ENCODE measurements at places on chromosomes 4 and X. TPM values are rescaled to one million over a fixed set of nuclear protein-coding genes. Genes with fewer than 3 reads are reported as not detected.

DNA sequence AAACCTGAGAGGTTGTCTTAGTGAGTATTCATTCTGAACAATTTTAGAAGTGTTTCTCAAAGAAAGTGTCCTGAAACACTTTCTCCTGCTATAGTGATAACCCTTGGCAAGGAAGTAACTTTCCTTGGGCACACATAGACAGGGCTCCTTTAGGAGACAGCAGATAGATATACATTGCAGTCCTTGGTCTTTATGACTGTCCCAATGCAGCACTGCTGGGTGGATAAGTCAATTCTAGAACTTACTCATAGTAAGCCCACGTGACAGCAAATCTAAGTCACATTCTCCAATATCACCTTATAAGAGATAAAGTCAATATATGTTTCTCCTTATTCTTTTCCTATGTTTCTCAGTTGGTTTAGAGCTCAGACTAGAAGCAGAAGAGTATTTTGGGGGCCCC is 46.7 kb downstream of the GPRASP3 start:
- peaks cover 10% of the 10 kb centered on the region for H3K36me3 ChIP-seq
- no peaks in the 10 kb centered on the region for H3K27me3 ChIP-seq
- DNase-seq = no peak
- no peak overlapping the region for H3K4me3 ChIP-seq
- H3K4me1 ChIP-seq = peaks cover 10% of the 10 kb centered on the region
- H3K27ac ChIP-seq = peak overlapping the region; percentile 47

GRCh38 chrX:72387247-72387646 is 81.5 kb upstream of the CITED1 start:
- H3K27me3 ChIP-seq = no peaks in the 10 kb centered on the region
- no peak overlapping the region for H3K27ac ChIP-seq
- no peaks in the 10 kb centered on the region for H3K36me3 ChIP-seq
- no peak overlapping the region for H3K4me3 ChIP-seq
- no peak for DNase-seq

GRCh38 chr4:21946858-21947257 is 1.7 kb downstream of the KCNIP4 start:
- DNase-seq = no peak
- H3K36me3 ChIP-seq = no peaks in the 10 kb centered on the region
- no peak overlapping the region for H3K4me3 ChIP-seq
- H3K27ac ChIP-seq = no peak overlapping the region
- no peaks in the 10 kb centered on the region for H3K4me1 ChIP-seq

- DNase-seq = peak; percentile 72
- peak overlapping the region; percentile 45 for H3K4me3 ChIP-seq
- H3K27ac ChIP-seq = peak overlapping the region; percentile 72
- H3K4me1 ChIP-seq = peaks cover 25% of the 10 kb centered on the region
- H3K36me3 ChIP-seq = peaks cover 27% of the 10 kb centered on the region
These were observed 3.8 kb downstream of the GABRE start for GRCh38 chrX:151970661-151971060.

DNA sequence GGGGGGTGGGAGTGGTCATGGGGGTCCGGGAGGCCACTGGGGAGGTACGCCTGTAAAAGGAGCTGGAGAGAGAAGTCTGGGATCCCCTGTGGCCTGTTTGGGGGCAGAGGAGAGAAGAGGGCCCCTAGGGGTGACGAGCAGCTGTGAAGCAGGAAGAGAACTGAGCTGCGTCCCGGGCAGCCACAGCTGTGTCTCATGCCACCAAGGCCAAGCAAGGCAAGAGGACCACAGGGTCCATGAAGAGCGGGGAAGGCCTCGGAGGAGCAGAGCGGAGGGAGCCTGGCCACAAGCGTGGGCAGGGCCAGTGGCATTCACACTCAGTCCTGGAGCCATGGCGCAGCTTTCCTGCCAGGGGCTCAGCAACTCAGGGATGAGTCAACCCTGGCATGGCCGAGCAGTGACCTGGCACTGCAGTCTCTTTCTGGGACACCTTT is 13.6 kb upstream of the NAT8L start:
- no peak overlapping the region for H3K4me3 ChIP-seq
- H3K36me3 ChIP-seq = peaks cover 19% of the 10 kb centered on the region
- DNase-seq = no peak
- no peaks in the 10 kb centered on the region for H3K4me1 ChIP-seq
- no peaks in the 10 kb centered on the region for H3K27me3 ChIP-seq

- peaks cover 20% of the 10 kb centered on the region for H3K4me1 ChIP-seq
- peak overlapping the region; percentile 86 for H3K4me3 ChIP-seq
- peak overlapping the region; percentile 77 for H3K27ac ChIP-seq
- H3K27me3 ChIP-seq = no peaks in the 10 kb centered on the region
- DNase-seq = peak; percentile 93
- peaks cover 55% of the 10 kb centered on the region for H3K36me3 ChIP-seq
These were observed 1.6 kb downstream of the PRICKLE3 start for GRCh38 chrX:49184294-49185281.

DNA sequence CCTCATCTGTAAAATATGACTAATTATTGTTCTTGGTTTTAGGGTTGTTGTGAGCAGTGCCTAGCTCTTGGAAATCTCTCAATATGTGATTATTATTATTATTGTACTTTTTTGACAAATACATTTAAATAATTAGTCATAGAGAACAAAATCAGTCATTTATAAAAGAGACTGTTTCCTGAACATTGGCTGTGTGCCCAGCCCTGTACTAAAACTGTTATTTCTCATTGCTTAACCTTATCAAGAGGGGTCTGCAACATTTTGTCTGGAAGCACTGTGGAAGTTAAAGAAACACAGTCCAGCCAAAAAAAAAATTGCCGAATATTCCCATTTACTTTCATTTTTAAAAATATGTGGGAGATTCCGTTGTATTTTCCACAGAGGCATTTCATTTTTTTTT is 989.2 kb upstream of the SLIT2 start:
- no peak for DNase-seq
- no peaks in the 10 kb centered on the region for H3K36me3 ChIP-seq
- no peaks in the 10 kb centered on the region for H3K4me1 ChIP-seq
- no peaks in the 10 kb centered on the region for H3K27me3 ChIP-seq
- no peak overlapping the region for H3K4me3 ChIP-seq

GRCh38 chrX:130261296-130261893 is 7.3 kb downstream of the ZNF280C start:
- peaks cover 1% of the 10 kb centered on the region for H3K36me3 ChIP-seq
- no peak overlapping the region for H3K4me3 ChIP-seq
- H3K27me3 ChIP-seq = no peaks in the 10 kb centered on the region
- no peak overlapping the region for H3K27ac ChIP-seq

The PCDH10 gene
- not detected for total RNA-seq

DNA sequence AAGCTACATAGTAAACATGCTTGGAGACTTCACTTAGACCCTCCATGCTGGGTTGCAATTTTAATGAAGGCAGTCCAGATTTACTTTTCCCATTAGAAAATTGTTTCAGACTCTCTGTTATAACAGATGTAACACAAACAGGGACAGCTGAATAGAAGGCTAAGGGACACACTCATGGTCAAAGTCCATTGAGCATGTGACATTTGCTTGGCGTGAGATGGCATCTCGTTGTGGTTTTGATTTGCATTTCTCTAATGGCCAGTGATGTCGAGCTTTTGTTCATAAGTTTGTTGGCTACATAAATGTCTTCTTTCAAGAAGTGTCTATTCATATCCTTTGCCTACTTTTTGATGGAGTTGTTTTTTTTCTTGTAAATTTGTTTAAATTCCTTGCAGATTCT is 358.2 kb upstream of the CLNK start:
- no peak overlapping the region for H3K4me3 ChIP-seq
- peaks cover 21% of the 10 kb centered on the region for H3K27me3 ChIP-seq
- DNase-seq = no peak

GRCh38 chrX:34866646-34867045 is 76.0 kb upstream of the FAM47B start:
- H3K36me3 ChIP-seq = no peaks in the 10 kb centered on the region
- no peaks in the 10 kb centered on the region for H3K4me1 ChIP-seq
- no peak overlapping the region for H3K4me3 ChIP-seq
- no peaks in the 10 kb centered on the region for H3K27me3 ChIP-seq
- H3K27ac ChIP-seq = no peak overlapping the region
- DNase-seq = no peak

The CT83 gene
- 30.5 TPM for total RNA-seq

The ERAS gene
- total RNA-seq = 0.47 TPM

DNA sequence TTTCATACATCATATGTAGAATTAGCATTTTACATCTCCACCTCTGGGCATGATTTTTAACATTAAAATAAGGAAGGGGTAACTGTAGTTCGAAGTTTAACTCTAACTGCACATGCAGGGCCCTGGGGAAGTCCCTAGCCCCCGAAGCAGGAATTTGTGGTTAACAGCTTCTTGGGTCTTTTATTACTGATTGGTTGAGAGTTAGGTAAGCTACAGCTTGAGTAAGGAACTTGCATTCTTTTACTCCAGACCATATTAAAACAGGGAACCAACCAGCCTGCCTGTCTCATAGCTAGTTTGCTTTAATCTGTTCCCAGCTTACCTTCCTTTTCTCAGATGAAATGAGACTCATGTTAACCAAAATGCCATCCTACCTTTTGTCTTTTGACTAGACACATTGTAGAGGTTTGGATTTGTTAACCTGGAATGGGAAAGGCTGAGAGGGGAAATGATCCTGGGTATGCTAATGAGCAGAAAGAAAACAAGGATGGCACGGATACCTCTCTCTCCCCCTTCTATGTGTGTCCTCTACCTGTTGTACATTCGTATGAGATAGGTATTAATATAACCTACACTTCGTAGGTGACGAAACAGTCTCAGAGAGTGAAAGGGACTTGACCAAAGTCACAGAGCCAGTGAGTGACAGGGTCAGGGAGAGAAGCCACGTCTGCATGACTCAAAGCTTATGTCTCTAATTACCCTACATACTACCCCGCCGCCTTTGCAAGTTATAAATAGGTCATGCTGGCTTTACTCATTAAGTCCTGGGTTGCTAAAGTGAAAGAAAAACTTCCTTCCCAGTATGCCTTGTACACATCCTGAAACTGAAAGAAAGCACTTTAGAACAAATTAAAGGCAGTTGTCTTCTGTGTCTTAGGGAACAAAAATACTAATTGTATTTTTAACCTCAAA is 119.5 kb upstream of the AFF2 start:
- no peaks in the 10 kb centered on the region for H3K27me3 ChIP-seq
- no peak for DNase-seq
- H3K27ac ChIP-seq = no peak overlapping the region
- no peaks in the 10 kb centered on the region for H3K36me3 ChIP-seq
- no peak overlapping the region for H3K4me3 ChIP-seq
- H3K4me1 ChIP-seq = peaks cover 11% of the 10 kb centered on the region

The TEX11 gene
- total RNA-seq = not detected

GRCh38 chr4:173651651-173652282 is 121.7 kb upstream of the HAND2 start:
- H3K27me3 ChIP-seq = no peaks in the 10 kb centered on the region
- DNase-seq = no peak
- H3K36me3 ChIP-seq = no peaks in the 10 kb centered on the region
- H3K4me1 ChIP-seq = no peaks in the 10 kb centered on the region
- H3K4me3 ChIP-seq = no peak overlapping the region

The ERCC6L gene
- total RNA-seq = 11.0 TPM

The CXCL10 gene
- 21.6 TPM for total RNA-seq

GRCh38 chrX:104370089-104370488 is 115.4 kb upstream of the ESX1 start:
- peak; percentile 58 for DNase-seq
- H3K4me1 ChIP-seq = no peaks in the 10 kb centered on the region
- no peak overlapping the region for H3K4me3 ChIP-seq
- no peaks in the 10 kb centered on the region for H3K27me3 ChIP-seq

DNA sequence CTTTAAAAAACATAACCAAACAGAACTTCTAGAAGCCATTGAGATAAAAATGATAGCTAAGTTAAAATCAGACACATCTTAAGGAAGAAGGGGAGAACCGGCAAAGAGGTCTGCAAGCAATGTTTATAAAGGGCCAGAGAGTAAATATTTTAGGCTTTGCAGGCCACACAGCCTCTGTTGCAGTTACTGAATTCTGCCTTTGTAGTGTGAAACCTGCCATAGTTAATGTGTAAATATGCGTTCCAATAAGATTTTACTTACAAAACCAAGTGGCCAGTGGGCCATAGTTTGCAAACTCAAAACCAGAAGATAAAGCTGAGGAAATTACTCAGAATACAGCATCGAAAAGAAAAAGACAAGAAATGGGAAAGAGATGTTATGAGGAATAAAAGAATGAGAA is 33.6 kb downstream of the CHM start:
- no peaks in the 10 kb centered on the region for H3K4me1 ChIP-seq
- H3K27ac ChIP-seq = no peak overlapping the region
- no peak overlapping the region for H3K4me3 ChIP-seq
- no peak for DNase-seq
- peaks cover 4% of the 10 kb centered on the region for H3K36me3 ChIP-seq

DNA sequence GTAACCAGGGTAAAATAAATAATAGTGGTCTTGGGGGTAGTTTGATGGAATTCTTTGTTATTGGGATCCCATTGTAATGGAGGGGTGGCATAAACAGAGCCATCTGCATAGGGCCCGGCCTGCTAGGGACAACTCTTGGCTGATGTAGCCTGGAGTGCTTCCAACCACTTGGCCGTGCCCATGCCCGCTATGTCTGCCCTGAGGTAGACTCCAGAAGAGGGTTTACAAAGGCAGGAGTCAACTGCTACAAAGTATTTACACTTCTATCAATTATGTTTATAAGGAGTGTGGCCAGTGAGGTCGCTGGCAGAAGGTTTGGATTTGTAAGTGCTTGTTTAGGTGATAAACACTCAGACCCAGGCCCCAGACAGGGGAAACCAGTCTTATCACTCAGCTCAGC is 8.1 kb downstream of the RASL11B start:
- no peak for DNase-seq
- no peaks in the 10 kb centered on the region for H3K36me3 ChIP-seq
- H3K4me1 ChIP-seq = peaks cover 19% of the 10 kb centered on the region
